ENCODE measurements at places on chromosomes 12 and 14.

DNA sequence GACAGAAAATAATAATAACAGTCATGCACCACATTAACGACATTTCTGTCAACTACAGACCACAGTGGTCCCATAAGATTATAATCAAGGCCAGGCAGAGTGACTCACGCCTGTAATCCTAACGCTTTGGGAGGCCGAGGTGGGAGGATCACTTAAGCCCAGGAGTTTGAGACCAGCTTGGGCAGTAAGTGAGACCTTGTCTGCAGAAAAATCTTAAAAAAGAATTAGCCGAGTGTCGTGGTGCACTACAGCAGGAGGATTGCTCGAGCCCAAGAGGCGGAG, 8.6 kb downstream of the NAB2 start:
- DNase-seq, result peak; percentile 35

DNA sequence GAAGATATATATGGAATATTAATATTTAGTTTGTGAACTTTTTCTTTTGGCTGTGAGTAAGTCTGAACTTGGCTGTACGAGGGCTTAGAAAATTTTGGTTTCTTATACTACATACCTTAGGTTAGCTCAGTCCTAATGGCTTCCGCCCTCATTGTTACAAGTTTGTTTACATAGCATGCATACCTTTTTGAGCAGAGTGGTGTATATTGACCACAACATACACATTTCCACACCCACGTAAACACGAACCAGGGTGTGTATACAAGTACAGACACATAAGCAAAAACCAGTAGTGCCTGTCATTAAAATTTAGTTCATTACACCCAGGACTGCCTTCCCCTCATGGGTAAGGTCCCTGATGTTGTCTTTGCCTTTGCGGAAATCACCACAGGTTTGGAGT, 230.2 kb upstream of the RGS6 start:
- no peak for DNase-seq

GRCh38 chr14:72742838-72743195, 151.1 kb downstream of the DPF3 start:
- DNase-seq, result no peak

GRCh38 chr14:64942531-64943111, at the start of gene GPX2:
Gene GPX2 (minus strand): TSS chr14:64942745. CDS start chr14:64942726, 19 bp downstream.
- DNase-seq, result no peak

DNA sequence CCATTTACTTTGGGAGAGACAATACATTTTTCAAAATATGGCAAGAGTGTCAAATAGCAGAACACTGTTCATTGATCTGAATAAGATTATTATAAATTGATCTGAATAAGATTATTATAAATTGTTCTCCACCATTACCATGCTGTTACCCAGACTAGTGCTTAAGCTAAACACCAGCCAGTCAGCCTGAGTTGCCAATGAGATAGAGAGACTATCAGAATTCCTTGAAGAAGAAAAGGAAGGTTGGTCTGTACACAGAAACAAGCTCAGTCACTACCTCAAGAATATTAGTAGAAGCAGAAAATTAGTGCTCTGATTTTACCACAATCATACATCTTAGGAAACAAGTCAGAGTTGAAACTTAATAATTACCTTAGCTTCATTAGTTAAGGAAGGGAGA, 469.8 kb downstream of the FOXG1 start:
- DNase-seq, result no peak

DNA sequence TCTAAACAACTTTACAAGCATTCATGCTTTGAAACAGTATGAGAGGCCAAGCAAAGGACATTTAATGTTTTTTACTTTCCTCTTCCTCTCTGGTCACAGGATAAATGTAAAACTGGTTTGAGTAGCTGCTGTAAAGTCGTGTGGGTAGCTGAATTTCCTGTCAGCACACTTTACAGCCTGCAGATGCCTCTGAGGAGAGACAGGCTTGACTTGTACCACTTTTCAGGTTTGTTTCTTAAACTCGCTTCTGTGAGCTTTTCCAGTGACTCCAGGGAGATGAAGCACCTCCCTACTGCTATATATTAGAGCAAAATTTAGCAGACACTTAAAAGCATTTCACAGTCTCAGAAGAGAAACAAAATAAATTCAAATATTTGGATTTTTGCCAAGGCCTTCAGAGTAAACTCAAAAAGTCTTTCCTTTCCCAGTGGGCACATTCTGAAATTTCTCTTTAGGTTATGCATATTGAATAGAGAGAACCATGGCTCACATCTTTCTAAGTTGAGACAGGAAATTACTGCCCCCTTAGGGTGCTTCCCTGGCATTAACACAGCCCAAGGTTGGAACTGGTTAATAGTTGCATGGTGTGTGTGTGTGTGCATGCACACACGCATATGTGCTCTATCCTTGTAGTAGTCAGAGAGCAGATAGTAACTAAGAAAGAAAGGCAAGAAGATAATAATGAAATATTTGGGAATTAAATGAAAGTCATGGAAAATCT, 557.3 kb upstream of the MIS18BP1 start:
- no peak for DNase-seq

DNA sequence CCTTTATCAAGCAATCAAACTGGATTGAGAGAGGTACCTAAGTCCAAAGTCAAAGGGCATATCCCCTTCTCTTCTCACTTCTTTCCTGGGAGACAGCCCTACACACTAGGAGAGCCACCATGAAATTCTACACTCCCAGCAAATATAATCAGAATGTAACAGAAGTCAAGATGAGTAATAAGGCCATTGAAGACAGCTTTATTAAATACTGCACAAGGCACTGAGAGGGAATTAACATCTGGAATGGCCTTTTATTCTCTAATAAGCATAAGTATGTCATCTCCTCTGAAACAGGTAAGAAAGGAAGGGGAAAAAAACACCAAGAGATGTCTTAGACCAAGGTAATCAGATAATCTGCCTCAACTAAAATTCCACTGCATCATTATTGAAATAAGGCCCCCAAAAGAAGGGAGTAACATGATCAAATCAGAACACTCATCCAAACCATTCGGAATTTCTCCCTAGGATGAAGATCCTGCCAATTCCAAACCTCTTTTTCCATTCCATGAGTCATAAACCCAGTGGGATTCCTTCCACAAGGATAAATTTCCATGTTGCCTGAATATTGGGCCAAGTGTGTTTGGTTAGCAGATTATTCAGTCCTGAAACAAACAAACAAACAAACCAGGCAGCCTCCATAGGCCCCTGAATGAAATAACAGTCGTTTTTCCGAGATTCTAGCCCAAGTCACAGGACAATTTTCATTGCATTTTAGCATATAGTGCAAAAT, 19.9 kb downstream of the SLC35F4 start:
- DNase-seq, result no peak

DNA sequence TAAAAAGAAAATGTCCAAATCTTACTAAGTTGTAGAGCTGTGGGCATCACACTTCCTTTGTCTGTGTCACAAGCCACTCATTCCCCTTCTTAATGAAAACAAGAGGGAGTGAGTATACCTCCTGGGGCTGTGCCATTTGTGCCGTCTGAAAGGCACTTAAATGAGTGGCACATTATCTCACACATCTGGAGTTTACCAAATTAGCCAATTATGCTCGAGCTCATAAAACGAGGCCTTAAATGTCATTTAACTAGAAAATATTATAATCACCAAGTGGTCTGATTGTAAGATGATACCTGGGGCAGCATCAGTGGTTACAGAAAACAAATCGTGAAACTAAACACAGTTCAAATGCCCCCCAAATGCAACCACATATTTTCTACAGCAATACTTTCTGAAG, 146.1 kb downstream of the PAX9 start:
- DNase-seq, result no peak

- DNase-seq, result no peak
Observed at GRCh38 chr14:89134640-89135039, 282.4 kb downstream of the FOXN3 start.
